ENCODE measurements at places on chromosomes 11 and 22. TPM values are rescaled to one million over a fixed set of nuclear protein-coding genes. Genes with fewer than 3 reads are reported as not detected.

The SCGB2A2 gene
- not detected for total RNA-seq

The FJX1 gene
- total RNA-seq, result 19.3 TPM

The TBX1 gene
- total RNA-seq, result not detected

The OOSP1 gene
- 0.36 TPM for total RNA-seq

The LRRC10B gene
- total RNA-seq, result 0.62 TPM

The SPDYC gene
- total RNA-seq, result not detected

The SCGB1D2 gene
- total RNA-seq, result not detected

The TREH gene
- not detected for total RNA-seq

The CALCA gene
- total RNA-seq, result not detected

All from melanocyte of skin (primary cell).